ENCODE measurements at places on chromosomes 5 and 9. TPM values are rescaled to one million over a fixed set of nuclear protein-coding genes. Genes with fewer than 3 reads are reported as not detected.

ALDOB gene
- total RNA-seq: not detected

SPATA31A3 gene
- not detected for total RNA-seq

DDX4 gene
- not detected for total RNA-seq

PCDH12 gene
- under 0.01 TPM for total RNA-seq
